CD8-positive, alpha-beta memory T cell (primary cell): ENCODE measurements at places on chromosomes 5 and 9. TPM values are rescaled to one million over a fixed set of nuclear protein-coding genes. Genes with fewer than 3 reads are reported as not detected.

The PCDHB14 gene
- 0.09 TPM for total RNA-seq

The PIP5K1B gene
- total RNA-seq: 3.1 TPM

- H3K27me3 ChIP-seq: no peaks in the 10 kb centered on the region
- no peaks in the 10 kb centered on the region for H3K4me1 ChIP-seq
- no peak overlapping the region for H3K27ac ChIP-seq
- H3K4me3 ChIP-seq: no peak overlapping the region
Observed at GRCh38 chr5:144406442-144406841, 235.8 kb downstream of the KCTD16 start.

- no peak for DNase-seq
- H3K36me3 ChIP-seq: no peaks in the 10 kb centered on the region
- H3K27me3 ChIP-seq: no peaks in the 10 kb centered on the region
- H3K4me1 ChIP-seq: peaks cover 6% of the 10 kb centered on the region
- peak overlapping the region; percentile 7 for H3K4me3 ChIP-seq
Observed at GRCh38 chr9:79812099-79812498, 240.3 kb downstream of the TLE4 start.

GRCh38 chr9:90394871-90395270 lies 247.8 kb downstream of the DIRAS2 start:
- no peaks in the 10 kb centered on the region for H3K36me3 ChIP-seq
- DNase-seq: no peak
- H3K27ac ChIP-seq: no peak overlapping the region
- no peak overlapping the region for H3K4me3 ChIP-seq

DNA sequence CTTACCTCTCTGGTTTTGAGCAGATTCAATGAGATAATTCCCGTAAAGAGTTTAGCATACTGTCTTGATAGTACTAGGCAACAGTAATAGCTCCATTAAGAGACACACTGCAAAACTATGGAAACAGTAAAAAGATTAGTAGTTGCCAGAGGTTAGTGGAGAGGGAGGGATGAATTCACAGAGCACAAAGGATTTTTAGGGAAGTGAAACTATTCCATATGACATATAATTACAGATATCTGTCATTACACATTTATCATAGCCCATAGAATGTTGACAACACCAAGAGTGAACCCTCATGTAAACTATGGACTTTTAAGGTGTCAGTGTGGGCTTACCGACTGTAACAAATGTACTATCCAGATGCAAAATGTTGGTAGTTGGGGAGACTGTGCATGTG lies 176.4 kb upstream of the PLCXD3 start:
- H3K27ac ChIP-seq: no peak overlapping the region
- no peaks in the 10 kb centered on the region for H3K4me1 ChIP-seq
- no peaks in the 10 kb centered on the region for H3K36me3 ChIP-seq
- no peak for DNase-seq
- no peak overlapping the region for H3K4me3 ChIP-seq
